Stimulated activated naive CD4-positive, alpha-beta T cell treated with Interleukin-2 at 50 U/mL for 16 hours (primary cell): ENCODE measurements at places on chromosomes 3 and 15.

DNA sequence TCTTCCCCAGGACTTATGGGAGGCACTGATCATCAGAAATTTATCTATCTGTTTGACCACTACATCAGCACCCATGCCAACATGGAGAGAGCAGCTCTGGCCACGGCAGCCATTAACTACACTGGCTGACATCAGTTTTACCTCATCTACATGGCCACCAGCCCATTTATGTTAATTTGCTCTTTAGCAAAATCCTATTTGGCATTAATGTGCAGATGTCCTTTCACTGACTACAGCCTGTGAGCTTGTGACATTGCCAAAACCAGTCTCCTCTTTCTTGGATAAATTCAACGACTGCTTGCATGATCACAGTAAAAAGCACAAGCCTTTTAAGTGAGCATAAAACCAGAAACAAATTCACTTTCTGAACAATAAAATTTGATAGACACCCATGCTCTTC, 47.5 kb downstream of the NR1I2 start:
- no peak for DNase-seq

GRCh38 chr3:8658306-8659212, 14.0 kb upstream of the SSUH2 start:
- DNase-seq, result no peak

DNA sequence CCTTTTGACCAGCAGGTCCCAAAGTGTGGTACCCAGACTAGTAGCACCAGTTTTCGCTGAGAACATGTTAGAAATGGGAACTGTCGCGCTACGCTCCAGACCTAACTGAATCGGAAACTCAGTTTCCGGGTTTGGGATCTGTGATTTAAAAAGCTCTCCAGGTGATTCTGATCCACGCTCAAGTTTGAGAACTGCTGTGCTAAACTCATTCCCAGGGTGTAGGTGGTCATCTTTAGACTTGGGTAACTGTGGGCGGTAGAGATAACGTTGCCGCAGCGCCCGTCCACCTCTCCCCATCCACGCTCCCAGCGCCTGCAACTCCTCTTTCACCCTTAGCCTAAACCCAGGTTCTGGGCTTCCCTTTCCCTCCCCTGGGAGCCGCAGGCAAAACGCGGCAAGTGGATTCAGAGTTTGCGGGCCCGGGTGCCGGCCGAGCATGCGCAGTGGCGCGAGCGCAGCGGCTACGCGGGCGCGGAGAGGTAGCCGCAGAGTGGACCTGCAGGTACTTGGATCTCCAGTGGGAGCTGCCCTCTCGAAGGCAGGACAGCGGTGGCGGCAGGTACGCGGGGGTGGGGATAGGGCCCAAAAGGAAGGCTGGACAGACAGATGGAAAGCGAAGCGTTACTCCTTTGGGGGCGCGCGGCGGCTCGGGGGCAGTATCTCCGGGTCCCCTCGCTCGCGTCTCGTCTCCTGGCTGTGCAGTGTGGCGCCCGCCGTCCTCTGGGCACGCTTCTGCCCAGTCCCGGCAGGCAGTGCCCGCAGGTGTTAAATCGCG, at the start of gene PLS1:
Gene PLS1, plus strand, starts transcription at position 443 of the 775 bp plus-strand sequence. CDS start 67,845 bp downstream, outside the sequence.
- DNase-seq, result peak; percentile 74

DNA sequence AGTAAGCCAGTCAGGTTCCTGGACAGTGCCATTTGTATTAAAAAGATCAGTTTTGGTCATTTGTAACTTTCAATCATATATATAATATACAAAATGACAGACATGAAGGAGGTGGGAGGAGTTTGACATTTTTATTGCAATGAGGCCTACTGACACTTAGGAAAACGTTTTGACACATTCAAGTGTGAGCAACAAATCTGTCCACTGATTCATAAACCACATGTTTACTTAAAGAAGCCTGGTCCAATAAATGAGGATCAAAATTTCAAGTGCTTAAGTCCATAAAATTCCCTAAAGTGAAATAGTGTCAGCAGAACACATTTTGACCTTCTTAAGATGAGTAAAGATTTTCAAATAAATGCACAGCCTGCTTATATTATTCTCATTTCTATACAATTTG, 137.3 kb downstream of the MECOM start:
- DNase-seq, result no peak

GRCh38 chr3:67357610-67358458, 296.6 kb downstream of the SUCLG2 start:
- DNase-seq, result no peak

DNA sequence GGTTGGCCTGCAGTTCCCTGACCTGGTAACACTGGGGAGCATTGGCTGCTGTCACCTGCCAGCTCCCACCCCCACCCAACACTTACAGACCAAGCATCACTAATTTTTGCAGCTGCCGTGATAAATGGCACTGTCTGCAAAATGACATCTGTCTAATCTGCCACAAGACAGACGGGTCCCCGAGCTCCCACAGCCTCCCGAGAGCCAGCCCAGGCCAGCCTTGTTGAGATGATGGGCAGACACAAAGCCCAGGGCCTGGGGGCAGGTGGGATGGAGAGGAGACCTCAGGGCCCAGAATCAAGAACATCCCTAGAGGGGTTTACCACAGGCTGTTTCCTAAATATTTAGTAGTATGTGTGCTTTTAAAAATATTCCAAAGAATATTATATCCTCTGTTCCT, 203.4 kb downstream of the TBC1D2B start:
- no peak for DNase-seq

GRCh38 chr3:69499422-69499821, 113.5 kb upstream of the FRMD4B start:
- no peak for DNase-seq

GRCh38 chr15:62173215-62173614, 8.1 kb upstream of the C2CD4B start:
- no peak for DNase-seq

DNA sequence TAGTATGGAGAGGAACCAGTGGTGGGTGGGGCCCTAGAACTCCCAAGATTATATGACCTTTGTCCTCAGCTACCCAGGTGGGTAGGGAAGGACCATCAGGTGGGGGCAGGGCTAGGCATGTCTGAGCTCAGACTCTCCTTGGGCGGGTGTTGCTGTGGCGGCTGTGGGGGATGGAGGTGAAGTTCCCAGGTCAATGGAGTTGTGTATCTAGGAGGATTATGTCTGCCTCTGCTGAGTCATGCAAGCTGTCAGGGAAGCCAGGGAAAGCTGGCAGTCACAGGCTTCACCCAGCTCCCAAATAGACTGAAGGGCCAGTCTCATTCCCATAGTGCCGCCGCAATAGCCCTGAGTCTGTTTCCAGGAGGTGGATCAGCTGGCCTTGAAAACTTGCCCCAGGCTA, 139.7 kb upstream of the CFAP20DC start:
- no peak for DNase-seq

GRCh38 chr15:75228787-75229186, 27.1 kb downstream of the C15orf39 start:
- no peak for DNase-seq
